Right renal pelvis (tissue), 4 donors: ENCODE measurements at places on chromosomes 3 and 15. TPM values are rescaled to one million over a fixed set of nuclear protein-coding genes. Genes with fewer than 3 reads are reported as not detected.

GRCh38 chr3:4994823-4995499 lies 15.7 kb downstream of the BHLHE40 start:
- no peak for DNase-seq

The CACNA1D gene
- polyA plus RNA-seq: 8.8 TPM

The EOMES gene
- polyA plus RNA-seq: 0.04 TPM

The GPR156 gene
- 2.8 TPM for polyA plus RNA-seq

The CHRNA3 gene
- 0.80 TPM for polyA plus RNA-seq

- DNase-seq: no peak
These were observed 30.7 kb downstream of the NR1I2 start for GRCh38 chr3:119812491-119813058.
